Occipital lobe (tissue), 3 donors: ENCODE measurements at places on chromosomes 4 and X.

GRCh38 chrX:47645530-47645929, 4.8 kb downstream of the ELK1 start:
- no peak for DNase-seq

DNA sequence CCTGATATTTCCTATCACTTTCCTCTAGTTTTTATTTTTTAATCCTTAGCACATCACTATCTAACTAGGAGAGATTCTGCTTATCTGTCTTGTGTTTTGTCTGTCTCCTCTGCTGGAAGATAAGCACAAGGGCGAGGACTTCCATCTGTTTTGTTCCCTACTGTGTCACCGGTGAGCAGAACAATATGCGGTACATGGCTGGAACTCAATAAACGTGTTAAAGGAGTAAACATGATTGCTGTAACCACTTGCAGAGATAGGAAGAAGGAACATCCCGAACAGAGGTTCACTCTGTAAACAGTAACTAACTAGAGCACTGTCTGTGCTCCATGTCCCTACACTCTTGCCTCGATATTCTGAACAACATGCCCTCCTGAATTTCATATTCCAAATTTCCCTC, 5.2 kb downstream of the HS3ST1 start:
- DNase-seq: no peak

- no peak for DNase-seq
These were observed 150.9 kb downstream of the SLC10A7 start for GRCh38 chr4:146370841-146371240.

DNA sequence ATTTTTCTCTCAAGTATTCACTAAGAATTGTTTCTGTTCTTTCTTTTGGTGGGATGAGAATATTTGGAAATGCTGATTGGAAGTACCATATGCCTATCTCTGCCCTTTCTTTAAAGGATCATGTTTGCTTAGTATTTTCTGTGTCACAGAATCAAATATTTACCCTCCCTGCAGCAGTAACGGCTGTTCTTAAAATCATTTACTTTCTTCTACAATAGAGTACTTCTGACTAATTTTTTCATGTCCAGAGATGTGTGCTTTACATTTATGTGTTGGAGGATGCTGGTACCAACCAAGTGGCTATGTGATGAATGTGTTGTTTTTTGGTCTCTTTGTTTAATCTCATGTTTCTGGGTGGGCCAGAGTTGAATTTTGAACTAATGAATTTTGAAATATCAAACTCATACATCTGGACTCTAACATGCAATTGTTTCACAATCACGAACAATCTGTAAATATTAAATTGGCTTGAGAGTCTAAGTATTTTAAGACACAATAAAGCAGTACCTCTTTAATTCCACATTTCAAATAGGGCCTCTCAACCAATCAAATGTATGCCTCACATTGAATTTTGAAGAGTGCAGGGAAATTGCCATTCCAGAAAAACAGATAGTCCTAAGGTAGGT, 59.4 kb upstream of the ARSJ start:
- DNase-seq: no peak

DNA sequence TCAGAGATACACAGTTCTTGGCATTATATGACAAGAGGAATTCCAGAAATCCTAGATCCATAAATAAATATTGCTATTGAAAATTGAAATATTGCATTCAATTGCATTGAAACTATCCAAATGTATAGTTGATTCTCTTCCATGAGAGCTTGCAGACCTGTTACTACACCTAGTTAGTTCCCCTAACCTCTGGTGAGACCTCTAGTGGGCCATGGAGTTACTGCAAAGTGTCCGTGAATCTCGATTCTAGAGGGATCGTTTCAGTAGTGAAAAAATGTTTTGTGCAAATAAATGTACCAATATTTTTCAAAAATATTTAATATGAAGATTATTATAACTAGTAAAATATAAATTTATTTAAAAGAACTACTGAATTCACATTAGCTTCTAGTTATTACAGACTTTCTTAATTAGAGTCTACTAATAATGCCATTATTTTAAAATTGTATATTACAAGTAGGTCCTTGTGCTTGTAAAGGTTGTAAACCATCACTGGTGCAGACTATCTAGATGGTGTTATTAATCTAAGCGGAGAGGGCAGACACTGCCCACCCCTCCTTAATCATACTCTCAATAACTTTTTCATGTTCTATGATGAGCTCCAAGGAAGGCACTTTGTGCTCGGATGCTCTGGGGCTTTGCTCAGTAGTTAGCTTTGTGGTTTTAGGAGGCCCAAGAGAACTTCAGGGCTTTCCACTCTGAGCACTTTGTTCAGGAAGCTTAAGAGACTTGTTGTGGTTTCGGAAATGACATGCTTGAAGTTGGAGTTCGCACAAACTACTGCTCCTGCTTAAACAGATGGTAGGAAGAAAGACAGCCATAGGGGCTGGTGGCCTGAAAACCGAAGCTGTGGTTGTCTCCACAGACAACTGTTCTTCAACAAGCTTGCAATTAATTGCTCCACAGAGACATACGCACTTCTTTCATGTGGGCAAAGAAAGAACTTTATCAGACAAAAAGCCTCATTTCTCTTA, 42.8 kb downstream of the IL21 start:
- DNase-seq: no peak
